Femur (tissue), 1 donor: ENCODE measurements at places on chromosomes 16 and 17.

GRCh38 chr17:48027322-48027981 lies 10.1 kb downstream of the COPZ2 start:
- DNase-seq = no peak

- no peak for DNase-seq
These were observed 18.5 kb downstream of the ANKRD40 start for GRCh38 chr17:50689251-50689650.

DNA sequence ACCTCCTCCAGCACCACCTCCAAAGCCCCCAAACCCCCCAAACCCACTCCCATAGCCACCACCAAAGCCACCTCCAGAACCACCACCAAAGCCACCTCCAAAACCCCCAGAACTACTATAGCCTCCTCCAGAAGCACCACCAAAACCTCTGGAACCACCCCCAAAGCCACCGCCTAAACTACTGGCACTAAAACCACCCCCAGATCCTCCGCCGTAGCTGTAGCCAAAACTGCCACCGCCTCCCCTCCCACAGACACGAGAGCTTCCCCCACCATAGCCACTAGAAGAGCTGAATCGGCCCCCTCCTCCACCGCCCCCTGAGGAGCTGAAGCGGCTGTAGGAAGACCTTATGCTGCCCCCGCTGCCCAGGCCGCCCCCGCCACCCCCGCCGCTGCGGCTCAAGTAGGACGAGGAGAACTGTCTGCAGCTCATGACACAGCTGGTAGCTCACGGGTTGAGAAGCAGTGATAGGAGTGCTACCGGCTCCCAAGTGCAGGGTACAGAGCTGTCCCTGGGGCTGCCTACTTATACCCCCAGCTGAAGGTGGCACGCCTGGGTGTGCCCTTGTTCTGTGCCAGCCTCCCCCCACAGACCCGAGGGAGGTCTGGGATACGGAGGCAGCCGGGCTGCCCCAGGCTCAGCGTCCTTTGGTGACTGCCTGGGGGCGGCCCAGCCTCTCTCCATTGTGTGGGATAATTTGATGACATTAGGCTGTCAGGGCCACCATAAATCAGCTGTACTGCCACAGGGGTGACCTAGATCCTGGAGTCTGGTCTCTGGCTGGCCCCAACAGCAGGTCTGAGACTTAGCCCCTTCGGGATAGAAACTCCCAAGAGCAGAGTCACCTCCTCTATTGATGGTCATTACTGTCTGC lies at the start of gene KRT9:
TSS of gene KRT9 (minus strand) at position 499 of the 874 bp plus-strand sequence. CDS start at position 432, 67 bp downstream.
- DNase-seq = no peak

DNA sequence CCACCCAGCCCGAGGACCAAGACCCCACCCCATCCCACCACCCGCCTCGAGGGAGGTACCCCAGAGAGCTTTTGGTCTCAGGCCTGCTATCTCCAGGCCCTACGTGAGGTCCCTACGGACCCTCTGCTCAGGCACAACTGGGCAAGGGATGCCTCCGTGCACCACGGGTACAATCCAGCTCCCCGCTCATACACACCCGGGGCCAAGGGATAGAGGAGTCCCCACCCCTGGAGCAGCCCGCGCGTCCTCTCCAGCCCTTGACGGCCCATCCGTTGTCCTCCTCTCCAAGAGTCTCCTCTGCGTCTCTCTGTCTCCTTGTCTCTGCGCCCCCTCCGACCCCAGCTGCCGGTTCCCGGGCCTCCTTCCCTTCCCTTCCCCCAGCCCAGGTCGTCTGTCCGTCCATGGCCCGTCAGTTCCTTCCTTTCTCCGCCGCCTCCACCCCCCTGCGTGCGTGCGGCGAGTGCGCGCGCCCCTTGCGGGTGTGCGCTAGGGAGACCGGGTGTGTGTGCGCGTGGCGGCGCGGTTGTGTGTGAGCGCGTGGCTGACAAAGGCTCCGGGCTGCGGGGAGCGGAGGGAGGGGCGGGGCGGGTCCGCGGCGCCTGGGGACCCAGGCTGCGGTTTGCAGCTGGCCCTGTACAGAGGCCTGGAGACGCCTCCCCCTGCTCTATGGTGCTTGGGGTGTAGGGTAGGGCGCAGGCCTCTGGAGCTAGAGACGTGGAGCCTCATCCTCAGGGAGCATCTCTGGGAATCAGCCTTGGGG lies 930 bp downstream of the SPNS2 start:
- peak; percentile 56 for DNase-seq

DNA sequence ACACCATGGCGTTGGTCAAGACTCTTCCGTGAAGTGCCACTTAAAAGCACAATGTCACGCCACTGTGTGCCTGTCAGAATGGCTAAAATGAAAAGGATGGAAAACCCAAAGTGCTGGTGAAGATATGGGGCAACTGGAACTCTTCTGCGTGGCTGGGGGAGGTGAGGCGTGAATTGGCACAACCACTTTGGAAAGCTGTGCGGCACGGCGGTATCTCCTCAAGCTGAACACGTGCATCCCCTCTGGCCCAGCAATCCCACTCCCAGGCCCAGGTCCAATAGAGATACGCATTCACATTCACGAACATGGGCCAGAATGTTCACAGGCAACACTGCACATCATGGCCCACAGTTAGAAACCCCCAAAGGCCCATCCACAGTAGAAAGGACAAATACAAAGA lies 8.9 kb downstream of the DUSP3 start:
- DNase-seq = no peak

GRCh38 chr17:11797803-11798202 lies 199.5 kb downstream of the ZNF18 start:
- no peak for DNase-seq

- DNase-seq = no peak
These were observed 760 bp upstream of the SEC14L5 start for GRCh38 chr16:4957420-4957719.

- DNase-seq = no peak
These were observed 9.5 kb downstream of the EXOC7 start for GRCh38 chr17:76094046-76094445.

GRCh38 chr17:67376415-67376736 lies 705 bp upstream of the PITPNC1 start:
- DNase-seq = no peak

DNA sequence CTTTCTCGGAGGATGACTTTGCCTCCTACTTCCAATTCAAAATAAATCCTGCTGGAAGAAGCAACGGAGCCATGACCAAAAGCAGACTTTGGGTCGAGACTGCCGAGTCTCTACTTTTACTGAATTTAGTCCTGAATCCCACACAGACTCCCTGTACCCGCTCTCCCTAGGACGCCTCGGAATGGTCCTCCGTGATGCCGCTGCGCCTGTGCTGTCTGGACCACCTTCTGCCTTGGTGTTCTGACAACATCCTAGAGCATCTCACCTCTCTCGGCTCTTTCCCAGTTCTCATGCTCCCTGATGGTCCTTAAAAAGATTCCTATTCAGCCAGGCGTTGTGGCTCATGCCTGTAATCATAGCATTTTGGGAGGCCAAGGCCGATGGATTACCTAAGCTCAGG lies 181.1 kb upstream of the HSBP1 start:
- no peak for DNase-seq

DNA sequence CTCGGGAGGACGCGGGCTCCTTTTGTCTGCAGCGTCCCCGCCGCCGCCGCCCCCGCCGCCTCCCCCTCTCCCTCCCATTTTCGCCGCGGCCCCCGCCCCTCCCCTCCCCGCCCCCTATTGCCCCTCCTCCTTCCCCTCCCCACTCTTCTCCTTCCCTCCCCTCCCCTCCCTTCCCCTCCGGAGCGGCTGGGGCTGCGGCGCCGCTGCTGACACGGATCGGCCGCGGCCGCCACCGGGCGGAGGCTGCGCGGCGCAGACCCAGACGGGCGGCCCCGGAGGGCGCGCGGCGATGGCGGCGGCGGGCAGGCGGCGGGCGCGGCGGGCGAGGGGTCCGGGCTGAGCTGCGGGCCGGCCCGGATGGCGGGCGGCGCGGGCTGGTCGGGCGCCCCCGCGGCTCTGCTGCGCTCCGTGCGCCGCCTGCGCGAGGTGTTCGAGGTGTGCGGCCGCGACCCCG lies at the start of gene RAB11FIP4:
TSS of gene RAB11FIP4 (plus strand) at position 180 of the 454 bp plus-strand sequence. CDS start at position 358, 178 bp downstream.
- DNase-seq = no peak

DNA sequence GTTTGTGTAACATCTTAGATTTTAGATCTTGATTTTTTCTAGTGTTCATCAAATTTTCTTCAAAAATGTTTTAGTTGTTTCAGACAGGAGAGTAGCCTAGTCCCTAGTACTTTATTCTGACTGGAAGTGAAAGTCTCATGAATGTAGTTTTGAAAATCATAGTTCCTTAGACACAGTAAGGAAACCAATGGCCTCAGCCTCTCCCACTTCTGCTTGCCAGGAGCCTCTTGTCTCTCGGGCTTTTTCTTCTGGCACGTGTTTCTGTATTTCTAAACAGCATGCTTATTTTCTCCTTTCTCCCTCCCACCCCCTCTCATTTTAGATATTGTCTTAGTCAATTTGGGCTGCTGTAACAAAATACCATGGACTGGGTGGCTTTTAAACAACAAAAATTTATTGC lies 9.8 kb downstream of the SLFN5 start:
- DNase-seq = no peak

GRCh38 chr16:89613231-89613953 lies at the start of gene DPEP1:
DPEP1 (plus strand) TSS chr16:89613642; CDS start chr16:89630411, 16,769 bp downstream.
- DNase-seq = no peak

- no peak for DNase-seq
These were observed 475.6 kb downstream of the CDH13 start for GRCh38 chr16:83102336-83102735.

DNA sequence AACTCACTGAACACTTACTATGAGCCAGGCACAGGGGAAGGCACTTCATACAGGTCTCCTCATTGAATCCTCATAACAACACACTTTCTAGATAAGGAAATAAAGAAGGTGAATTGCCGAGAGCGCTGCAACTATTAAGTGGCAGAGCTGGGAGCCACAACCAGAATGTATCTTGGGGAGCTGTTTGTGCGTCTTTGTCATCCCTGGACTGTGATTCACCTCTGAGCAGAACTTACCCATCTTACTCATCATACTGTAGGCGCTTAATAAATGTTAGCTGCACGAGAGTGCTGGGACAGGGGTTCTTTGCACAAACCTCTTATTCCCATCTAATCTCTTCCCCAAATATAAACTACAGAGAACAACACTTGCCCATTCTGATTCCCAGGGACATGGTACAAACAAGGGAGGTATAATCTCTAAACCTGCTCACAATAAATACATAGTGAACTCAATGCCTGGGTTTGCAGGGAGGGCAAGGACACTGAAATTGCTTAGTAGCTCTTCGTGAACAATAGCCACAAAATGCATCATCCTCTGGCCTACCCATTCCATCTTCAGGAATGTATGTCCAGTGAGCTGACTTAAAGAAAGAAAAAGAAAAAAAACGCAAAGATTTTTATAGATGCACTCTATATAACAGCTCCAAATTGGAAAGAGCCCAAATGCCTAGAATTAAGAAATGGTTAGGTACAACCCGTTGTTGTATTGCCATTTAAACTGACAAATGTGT lies 43.0 kb downstream of the MYO18A start:
- DNase-seq = no peak

DNA sequence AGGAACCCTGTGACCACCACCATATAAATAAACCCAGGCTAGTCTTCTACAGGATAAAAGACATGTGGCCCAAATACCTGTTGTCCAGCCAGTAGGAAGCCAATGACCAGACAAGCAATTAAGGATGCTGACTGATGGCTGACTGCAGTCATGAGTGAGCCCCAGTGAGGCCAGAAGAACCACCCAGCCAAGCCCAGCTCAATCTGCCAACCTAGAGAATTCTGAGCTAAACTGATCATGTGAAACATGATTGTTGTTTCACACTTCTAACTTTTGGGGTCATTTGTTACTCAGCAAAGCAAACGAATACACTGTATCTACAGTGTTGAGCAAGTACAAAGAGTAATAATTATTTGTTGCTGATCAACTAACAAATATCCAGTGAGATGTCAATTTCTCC lies 86.4 kb downstream of the DNAH3 start:
- DNase-seq = no peak

DNA sequence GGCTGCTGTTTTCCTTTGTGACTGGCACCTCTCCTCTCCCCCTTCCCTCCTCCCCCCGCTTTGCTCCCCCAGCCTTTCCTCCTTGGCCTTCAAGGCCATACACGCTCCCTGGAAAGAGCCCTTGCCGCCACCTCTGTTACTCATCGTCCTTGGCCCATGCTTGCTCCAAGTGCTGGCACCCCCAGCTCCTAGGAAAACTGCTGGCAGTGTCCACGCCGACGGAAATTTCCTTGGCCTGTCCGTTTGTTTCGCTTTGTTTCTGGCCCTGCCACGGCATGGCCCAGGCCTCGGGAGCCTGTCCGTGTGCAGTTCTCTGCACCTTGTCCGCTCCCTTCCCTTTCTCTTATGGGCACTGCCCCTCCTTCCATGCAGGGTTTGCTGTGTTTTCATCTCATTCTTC lies 18.0 kb downstream of the CA5A start:
- DNase-seq = peak; percentile 71

DNA sequence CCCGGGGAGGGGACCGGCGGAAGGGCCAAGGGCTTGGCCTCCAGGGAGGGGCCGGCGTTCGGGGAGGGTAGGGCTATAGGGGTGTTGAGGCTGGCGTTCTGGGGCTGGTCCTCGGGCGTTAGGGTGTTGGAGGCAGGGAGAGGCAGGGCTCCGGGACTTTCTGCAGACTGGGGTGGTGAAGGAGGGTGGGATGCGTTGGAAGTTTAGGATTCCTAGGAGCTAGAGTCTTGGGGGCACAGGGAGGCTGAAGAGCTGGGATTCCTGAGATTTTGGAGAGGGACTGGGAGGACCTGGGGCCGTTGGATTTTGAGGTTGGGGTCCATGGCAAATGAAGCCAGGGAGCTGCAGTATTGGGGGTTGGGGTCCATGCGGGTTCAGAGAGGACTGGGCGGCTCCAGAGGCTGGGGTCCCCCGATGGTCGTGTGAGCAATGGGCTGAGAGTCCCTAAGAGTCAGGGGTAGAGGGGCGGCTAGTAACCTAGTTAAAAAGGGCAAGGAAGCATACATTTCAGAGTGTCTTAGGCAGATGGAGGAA lies 740 bp downstream of the NFATC2IP start:
- no peak for DNase-seq

DNA sequence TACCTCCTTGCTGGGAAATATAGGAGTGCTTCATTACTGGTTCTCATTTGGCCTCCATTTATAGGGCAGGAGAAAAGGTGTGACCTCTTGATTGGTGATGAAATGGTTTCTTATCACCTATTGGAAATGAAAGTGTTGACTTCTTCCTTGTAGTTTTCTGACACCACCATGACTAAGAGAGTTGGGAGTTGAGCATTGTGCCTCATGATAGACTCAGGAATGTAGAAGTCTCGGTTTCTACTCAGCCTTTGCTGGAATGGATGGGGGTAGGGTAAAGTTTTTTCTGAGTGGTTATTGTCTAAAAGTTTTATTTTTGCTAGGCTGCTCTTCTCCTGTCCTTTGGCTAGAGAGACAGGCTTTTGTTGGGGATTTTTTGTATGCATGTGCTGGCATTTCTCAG lies 117.4 kb downstream of the PHKB start:
- no peak for DNase-seq

DNA sequence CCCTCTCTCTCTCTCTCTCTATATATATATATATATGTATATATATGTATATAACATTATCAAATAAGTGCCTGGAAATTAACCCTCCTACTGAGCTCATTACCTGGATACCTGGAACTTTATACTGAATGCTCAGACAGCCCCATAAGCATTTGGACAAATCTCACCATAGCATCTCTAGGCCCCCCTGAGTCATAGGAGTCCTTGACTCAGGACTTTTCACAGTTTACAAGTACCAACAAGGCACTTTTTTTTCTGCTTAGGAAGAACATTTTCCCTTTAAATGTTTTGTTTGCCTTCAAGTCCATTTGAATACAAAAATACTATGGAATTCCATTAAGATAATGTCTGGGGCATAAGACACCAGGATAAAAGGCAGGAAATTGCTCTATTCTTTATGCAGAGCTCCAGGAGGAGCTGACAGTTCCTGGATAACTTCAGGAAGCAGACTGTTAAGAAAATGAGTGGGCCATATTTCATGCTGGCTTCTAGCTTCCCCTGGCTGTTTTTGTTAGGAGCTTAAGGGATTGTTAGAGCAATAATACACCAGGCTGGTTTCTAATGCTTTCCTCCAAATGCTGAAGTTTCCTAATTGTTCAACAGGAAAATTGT lies 171.7 kb upstream of the ASIC2 start:
- no peak for DNase-seq
